ENCODE measurements at places on chromosomes 5 and 9. TPM values are rescaled to one million over a fixed set of nuclear protein-coding genes. Genes with fewer than 3 reads are reported as not detected.

- DNase-seq: peak; percentile 59
These were observed 21.5 kb downstream of the TNFSF8 start for GRCh38 chr9:114908805-114909448.

DNA sequence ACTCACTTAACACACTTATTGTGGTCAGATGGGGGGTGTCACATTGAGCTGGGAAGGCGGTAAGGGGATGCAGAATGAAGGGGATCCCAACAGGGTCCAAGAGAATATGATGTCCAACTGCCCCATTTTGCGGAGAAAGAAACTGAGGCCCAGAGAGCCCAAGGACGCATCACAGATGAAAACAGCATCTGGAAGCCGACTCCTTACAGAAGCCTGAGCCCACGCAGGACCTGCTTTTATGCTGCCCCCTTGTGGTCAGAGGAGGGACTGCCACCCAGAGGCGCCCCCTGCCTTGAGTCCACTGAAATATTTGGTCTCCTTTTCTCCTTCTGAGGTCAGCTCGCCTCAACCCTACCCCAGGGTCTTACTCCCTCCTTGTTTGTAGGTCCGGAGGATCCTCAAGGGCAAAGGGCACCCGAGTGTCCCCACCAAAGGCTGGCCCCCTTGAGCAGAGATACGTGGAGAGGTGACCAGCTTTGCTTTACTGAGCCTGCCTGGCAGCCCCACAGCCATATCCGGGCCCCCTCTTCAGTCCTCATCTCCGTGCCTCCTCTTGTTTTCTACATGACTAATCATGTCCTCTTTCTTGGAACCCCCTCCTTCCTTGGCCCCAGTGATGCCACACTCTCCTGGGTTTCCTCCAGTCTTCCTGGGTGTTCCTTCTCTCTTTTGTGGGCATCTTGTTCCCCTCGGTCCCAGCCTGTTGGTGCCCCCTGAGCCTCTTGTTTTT lies 30.0 kb upstream of the TTLL11 start:
- DNase-seq: peak; percentile 17

DNA sequence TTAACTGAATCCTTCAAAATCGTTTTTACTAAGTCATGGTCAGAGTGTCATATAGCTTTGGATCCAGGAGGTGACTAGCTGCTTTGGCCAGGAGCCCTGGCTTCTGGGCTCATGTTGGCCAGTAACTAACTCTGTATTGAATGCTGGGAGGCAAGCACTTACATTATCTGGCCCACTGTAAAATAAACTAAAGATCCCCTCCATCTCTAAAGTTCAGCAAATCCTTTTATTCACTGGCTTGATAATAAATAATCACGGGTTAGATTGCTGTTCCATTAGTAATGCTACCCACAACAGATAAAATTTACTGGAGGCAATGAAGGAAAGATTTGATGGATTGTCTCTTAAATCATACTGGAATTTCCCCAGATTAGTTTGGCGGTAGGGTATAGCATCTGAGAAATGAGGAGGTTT lies 382.2 kb upstream of the TLE4 start:
- DNase-seq: peak; percentile 99

- DNase-seq: peak; percentile 89
These were observed 43.8 kb downstream of the SLC38A9 start for GRCh38 chr5:55668356-55668755.

- DNase-seq: peak; percentile 88
These were observed 108.4 kb upstream of the RPS23 start for GRCh38 chr5:82386576-82386975.

DNA sequence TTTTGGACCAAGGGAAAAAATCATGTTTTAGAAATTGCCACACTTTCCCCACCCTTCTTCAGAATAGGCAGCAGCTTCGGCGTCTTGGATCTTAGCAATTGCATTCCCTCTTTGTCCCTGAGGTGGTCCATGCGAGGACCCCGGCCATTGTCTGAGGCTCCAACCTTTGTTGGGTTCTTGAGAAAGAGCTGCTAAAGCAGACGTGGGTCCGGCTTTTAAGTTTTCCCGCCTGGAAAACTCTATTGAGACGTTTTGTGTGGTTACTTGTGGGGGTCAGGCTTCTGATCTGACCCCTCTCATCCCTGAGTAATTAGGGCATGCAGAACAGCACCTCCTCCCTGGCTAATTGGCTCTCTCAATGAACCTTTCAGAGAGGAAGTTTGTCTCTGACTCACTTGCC lies 509.6 kb upstream of the TNC start:
- DNase-seq: no peak

Gene ZNF883
- 1.9 TPM for total RNA-seq

GRCh38 chr5:141747152-141748141 lies 65.4 kb upstream of the ARAP3 start:
- DNase-seq: peak; percentile 29

DNA sequence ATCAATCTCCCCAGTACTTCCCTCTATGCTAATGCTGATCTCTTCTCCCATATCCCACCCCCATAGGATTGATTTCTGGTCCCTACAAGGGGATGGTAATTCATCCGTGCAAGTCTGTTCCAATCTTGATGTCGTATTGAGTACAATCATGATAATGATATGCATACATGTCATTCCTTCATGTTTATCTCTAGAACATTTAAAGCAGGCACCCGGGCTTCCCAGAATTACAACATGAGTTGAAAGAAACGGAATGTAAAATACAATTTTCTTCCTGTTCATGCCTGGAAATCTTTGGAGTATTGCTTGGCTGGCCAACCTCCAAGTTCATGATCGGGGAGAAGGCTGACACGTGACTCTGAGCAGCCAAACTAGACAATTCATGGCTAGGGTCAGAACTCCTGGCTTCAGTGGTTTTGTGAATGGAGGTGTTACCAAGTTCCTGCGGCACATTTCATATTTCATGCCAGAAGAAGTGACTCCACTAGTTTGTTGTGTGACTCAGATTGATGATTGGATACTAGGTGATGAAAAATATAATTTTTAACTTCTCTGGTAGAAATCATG lies 66.6 kb downstream of the C9orf152 start:
- DNase-seq: peak; percentile 99

Gene NKD2
- total RNA-seq: 0.48 TPM

Gene STOML2
- 85.1 TPM for total RNA-seq

DNA sequence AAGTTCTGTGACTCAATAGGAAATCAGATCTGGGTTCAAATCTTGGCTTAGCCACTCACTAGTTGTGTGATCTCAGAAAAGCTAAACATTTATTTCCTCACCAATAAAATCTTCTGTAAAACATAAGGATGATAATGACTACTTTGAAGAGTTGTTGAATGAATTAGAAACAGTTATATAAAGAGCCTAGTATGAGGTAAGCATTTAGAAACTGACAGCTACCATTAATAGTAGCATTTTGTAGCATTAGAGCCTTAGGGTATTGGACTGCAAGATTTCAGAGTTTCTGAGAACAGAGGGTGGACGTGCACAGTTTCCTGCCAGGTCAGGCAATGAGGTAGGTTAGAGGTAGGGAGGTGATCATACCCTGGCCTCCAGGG lies 293.2 kb downstream of the CWC27 start:
- no peak for DNase-seq

Gene CKMT2
- total RNA-seq: 0.18 TPM

GRCh38 chr9:10538073-10538472 lies 74.7 kb downstream of the PTPRD start:
- no peak for DNase-seq

GRCh38 chr5:181205761-181206649 lies 1.0 kb upstream of the TRIM7 start:
- peak; percentile 23 for DNase-seq

DNA sequence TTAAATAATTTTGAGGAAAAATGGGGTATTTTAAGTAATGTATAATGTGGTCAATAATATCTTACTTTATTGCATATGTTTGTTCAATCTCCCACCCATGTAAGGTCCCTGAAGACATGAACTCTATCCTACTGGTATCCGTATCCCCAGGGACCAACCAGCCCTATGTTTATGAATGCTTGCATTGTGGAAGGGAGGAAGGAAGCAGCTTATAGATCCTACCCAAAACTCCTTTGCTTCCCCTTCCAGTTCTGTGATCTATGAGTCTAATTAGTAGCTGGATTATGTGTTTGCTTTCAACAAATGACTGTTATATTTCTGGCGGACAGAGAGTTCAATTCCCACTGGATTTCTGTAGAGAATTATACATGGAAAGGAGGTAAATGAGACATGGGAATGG lies 45.6 kb downstream of the CNTRL start:
- no peak for DNase-seq

DNA sequence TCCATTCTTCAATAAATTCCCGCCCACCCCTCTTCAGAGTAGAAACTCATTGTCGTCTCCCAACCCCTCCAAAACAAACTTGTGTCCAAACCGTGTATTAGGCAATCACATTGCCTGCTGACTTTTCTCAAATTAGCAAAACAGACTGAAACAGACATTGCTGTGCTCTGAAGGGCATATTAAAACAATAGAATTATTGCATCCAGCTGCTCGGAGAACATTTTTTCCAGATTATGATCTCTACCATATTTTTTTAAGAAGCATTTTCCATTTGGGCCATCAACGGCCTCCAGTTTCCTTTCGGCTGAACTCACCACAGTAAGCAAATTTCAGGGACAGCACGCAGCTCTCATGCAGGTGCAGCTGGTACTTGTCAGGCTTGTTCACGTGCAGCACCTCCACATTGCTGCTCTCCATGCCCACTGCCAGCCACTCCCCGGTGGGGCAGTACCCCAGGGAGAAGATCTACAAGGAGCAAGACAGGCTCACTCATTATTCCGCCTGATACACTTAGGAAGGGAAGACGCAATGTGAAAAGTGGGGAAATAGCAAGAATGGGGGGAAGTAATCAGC lies 104.1 kb downstream of the TLE1 start:
- no peak for DNase-seq

Gene ADGRV1
- total RNA-seq: 10.0 TPM

Gene KIF4B
- not detected for total RNA-seq

DNA sequence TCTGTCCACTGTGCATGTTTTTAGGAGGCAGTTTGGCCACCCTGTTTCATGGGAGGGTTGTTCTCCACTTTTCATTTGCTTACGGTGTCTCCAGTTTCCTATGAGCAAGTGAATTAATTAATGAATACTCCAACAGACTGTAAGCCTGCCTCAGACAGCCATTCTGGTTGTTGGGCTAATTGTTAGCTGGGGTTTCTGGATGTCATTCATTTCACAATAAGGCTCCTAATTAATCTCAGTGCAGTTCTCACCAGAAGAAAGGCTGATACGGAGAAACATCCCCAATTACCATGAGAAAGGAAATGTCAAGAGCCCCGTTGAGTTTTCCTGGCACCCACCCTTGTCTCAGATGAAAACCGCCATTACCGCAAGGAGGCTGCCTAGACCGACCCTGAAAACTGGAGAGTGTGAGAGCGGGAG lies 75.8 kb downstream of the MAP1B start:
- DNase-seq: no peak

Gene MAP3K1
- total RNA-seq: 10.4 TPM

- DNase-seq: peak; percentile 54
These were observed 28.8 kb upstream of the DAB2 start for GRCh38 chr5:39453606-39454005.

GRCh38 chr5:83377131-83377865 lies 94.2 kb upstream of the VCAN start:
- DNase-seq: peak; percentile 75

Gene PLEKHG4B
- 6.1 TPM for total RNA-seq

Gene CORO2A
- 11.1 TPM for total RNA-seq

Gene IL7R
- total RNA-seq: 10.8 TPM

DNA sequence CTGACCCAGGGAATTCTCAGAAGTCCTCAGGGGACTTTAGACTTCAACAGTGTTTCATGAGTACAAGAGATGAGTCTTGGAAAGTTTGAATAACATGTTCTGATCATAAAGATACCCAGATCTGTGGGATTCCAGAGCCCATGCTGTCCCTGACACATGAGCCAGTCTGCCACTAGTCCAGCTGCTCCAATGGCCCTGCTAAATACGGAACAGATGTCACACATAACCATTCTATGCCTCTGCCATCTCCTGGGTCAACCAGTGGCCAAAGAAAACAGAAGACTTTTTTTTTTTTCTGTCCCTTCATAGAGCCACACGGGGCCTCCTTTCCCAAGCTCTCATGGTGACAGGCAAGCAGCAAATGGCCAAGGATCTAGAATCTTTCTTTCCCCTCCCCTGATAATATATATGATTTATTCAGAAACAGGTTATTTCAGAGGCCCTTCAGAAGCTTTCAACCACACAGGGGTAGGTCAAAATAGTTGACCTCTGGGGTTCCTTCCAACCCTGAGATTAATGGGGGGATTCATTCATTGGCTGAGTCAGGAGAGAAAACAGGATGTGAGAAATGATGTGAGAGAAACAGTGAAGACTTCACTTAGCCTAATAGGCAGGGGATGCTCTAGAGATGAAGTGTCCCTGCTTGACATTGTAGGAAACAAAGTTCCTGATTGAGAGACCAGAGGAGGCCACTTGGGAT lies 367.7 kb downstream of the CDK5RAP2 start:
- no peak for DNase-seq

GRCh38 chr9:125985142-125985997 lies 238.2 kb downstream of the PBX3 start:
- DNase-seq: no peak

DNA sequence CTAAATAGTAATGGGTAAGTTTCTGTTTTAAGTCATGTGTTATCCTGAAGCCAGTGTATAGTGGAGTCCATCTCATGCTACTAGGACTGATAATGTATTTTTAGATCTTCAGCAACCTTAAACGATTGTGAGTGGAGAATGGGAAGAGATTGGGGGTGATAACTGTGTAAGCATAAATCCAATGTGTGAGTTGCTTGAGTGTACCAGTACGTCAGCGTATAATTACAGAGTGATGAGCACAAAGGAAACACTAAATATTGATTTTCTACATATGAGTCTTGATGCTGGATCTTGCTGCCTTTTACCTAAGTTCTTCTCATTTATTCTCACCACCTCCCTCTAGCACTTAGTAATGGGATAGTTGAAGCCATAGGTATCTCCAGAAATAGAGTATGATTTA lies 16.3 kb upstream of the IZUMO3 start:
- DNase-seq: no peak

DNA sequence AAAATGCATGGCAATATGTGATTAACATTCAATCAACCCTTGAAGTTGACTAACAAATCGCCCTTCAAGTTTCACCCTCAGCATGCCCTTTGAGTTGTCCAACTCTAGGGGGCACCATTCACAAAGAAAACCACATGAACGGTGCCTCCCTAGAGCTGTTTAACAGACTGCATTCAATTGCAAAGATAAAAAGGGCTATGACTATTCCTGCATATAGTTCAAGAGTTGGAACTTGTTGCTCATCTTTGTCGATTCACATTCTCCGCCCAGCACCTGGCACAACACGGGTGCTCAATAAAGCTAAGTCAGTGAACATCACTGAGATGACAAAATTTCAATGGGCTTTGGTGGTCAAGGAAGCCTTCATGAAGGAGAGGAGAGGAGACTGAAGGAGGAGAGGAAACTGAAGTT lies 69.6 kb upstream of the SLC30A5 start:
- DNase-seq: peak; percentile 5

Gene FAM120A
- 57.7 TPM for total RNA-seq

Gene ARSI
- total RNA-seq: 23.0 TPM

DNA sequence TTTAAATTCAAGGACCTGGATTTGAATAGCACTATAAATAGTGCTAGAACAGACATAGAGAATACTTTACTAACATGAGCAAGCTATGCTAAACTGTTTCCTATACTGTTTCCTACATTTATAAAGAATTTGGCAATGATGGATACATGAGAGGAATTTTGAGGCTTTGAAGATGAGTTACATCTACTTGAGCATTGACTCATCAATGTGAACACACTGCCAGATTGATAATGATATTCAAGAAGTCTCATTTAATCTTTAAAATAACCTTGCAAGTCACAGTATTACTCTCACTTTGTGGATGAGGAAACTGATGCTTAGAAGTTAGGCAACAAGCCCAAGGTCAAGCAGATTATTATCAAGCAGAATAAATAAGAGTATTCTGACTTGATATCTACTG lies 281.9 kb downstream of the DNAH5 start:
- peak; percentile 33 for DNase-seq
